ENCODE measurements at places on chromosomes 1 and 21.
A peak's percentile ranks its signal among the peaks of the same experiment; 100 is the strongest.

DNA sequence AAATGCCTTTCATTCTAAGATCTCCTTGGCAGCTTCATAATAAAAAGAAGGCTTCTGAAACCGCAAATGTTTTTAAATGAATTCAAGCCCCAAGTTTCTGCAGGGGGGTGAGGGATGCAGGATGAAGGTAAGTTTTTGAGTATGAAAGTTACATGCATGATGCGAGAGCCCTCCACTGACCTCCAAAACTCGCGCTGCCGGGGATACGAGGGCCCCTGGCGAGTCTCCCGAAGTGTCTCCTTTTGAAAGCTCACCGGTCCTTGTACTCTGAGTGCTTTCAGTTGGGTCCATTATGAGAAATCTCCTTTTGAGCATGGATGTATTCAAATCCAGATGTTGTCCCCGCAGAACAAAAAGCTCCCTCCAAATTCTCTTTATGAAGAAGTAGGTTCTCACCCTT lies 18.9 kb upstream of the ZC3H12A start:
- DNase-seq, result no peak

DNA sequence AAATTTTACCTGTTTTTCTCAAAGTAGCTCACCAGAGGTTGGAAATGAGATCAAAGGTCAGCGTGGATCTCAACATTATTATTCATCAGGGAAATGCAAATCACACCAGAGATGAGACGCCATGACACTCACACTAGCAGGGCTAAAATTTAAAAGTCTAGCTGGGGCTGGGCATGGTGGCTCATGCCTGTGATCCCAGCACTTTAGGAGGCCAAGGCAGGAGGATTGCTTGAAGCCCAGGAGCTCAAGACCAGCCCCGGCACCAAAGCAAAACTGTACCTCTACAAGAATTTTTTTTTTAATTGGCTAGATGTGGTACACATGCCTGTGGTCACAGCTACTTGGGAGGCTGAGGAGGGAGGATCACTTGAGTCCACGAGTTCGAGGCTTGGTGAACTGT lies 41.4 kb upstream of the PCBP3 start:
- no peak for DNase-seq

GRCh38 chr1:82721702-82722101 lies 921.0 kb downstream of the ADGRL2 start:
- no peak for DNase-seq

GRCh38 chr1:24743404-24744211 lies 1.6 kb upstream of the CLIC4 start:
- DNase-seq, result no peak

GRCh38 chr1:171081314-171081753 lies 9.4 kb upstream of the FMO3 start:
- no peak for DNase-seq

GRCh38 chr1:31581821-31582810 lies 5.8 kb downstream of the TINAGL1 start:
- no peak for DNase-seq

- no peak for DNase-seq
Measured at GRCh38 chr1:15031251-15031933, 122.2 kb upstream of the TMEM51 start.

GRCh38 chr1:183069562-183070216 lies 46.5 kb downstream of the LAMC1 start:
- DNase-seq, result no peak

DNA sequence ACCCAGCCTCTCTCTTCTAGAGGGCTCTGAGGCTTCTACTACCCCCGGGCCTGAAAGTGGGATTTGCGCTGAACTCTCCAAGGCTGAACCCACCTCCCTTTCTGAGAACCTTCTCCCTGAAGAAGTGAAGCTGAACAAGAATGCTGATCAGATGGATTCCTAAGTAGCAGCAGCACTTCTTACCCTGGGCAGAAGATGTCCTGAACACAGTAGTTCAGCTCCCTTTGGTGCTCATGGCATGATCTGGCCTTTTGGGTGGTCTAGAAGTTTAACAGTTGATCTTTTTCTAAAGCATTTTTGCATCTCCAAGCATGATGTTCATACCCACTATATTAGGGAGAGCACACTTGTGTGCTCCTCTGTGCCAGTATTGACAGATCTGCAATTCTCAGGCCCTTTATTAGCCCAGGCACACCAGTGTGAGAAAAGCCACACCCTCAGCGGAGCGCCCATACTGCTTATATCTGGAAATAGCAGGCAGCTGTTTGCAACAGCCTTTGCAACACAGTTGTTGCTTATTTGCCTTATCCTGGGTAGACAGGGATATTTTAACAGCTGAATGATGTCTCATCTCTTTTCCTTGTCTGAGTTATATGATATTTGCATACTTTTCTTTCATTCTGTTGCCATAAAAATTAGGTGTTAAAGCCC lies 34.2 kb downstream of the CNN3 start:
- DNase-seq, result no peak

GRCh38 chr21:45111703-45112102 lies 37.3 kb downstream of the ADARB1 start:
- DNase-seq, result no peak

- no peak for DNase-seq
Measured at GRCh38 chr1:29651246-29651645, 414.9 kb downstream of the PTPRU start.

- no peak for DNase-seq
Measured at GRCh38 chr1:37474697-37475379, 458 bp downstream of the ZC3H12A start.

DNA sequence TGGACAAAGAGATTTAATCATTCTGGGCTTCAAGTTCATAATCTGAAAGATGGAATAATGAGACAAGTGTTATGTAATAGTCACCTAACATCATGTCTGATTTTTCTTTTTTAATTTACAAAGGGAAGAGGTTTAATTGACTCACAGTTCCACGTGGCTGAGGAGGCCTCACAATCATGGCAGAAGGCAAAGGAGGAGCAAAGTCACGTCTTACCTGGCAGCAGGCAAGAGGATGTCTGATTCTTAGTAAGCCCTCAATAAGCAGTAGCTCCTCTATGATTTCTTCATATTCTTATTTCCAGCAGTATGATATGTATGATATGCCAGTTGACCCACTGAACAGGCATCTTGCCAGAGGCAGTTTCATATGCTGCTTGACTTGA lies 152.7 kb downstream of the S1PR1 start:
- DNase-seq, result no peak

GRCh38 chr1:237792726-237793125 lies 98.0 kb downstream of the ZP4 start:
- no peak for DNase-seq

DNA sequence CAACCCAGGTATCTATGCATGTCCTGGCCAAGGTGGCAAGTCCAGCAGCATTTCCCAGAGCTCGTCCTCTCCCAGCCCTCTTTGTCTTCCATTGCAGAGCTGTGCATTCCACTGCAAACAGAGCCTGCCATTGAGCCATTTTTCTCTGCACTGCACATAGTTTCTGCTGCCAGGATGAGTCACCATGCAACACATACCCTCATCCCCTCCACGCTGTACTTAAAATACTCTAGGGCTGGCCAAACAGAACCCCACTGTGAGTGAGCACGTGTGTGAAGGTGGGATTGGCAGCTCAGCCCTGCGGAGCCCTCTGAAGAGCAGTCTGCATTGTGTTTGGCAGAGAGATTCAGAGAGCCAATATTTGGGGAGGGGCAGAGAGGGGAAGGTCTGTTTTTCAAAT lies 3.9 kb upstream of the ATP1B1 start:
- DNase-seq, result no peak

DNA sequence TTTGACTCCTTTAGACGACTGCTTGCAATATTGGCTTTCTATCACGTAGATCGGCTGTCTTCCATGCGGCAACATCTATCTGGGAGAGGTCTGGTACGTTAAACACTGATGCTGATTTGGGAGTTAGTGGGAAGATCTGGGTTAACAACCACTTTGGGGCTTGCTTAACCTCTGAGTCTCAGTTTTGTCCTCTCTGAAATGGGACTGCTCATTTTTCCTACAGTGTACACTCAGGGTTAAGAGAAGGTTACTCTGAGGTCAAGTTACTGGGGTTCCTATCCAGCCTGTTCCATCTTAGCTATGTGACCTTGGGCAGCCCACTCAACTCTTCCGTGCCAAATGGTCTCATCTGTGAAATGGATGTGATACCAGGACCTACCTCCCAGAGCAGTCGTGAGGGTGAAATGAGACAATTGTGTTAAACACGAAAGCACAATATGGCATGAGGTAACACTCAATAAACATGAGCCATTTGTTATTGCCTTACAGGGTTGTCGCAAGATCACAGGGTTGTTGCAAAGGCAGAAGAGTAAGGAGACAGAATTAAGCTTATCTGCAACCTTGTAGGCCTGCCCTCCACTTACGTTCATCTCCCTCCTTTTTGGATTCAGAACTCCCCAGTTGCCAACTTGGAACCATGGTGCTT lies 5.6 kb downstream of the ABCA4 start:
- no peak for DNase-seq

DNA sequence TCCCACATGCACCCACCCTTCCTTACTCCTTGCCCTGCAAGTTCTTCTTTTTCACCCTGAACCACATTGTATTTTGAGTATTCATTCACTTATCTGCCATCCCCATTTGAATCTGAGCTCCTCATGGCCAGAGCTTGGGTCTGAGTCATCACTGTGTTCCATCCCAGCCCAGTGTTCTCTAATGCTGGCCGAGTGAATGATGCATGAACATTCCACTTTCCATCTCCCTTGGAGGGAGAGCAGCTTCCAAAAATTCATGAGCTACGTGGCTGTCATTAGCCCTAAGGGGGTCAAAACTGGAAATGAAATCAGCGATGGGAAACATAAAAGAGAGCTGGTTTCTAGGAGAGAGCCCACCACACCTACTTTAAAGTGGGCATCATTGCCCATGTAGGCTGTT lies 187.0 kb upstream of the USP24 start:
- no peak for DNase-seq

DNA sequence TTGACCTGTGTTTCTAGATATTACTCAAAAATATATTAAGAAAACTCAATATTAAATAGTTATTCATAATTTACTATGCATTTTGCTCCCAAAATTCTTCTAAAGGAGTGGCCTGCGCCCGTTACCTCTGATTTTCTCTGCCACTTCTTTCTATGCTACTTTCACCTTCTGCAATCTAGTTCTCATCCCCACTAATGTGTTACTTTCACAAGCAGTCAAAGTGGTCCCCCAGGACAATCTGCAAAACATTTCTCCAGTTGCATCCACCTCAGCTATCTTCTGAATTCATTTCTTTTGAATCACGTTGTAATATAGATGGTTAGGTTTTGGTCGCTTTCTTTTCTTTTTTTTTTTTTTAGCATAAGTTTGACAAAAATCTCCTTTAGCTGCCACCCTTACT lies 13.4 kb downstream of the INSL5 start:
- no peak for DNase-seq

DNA sequence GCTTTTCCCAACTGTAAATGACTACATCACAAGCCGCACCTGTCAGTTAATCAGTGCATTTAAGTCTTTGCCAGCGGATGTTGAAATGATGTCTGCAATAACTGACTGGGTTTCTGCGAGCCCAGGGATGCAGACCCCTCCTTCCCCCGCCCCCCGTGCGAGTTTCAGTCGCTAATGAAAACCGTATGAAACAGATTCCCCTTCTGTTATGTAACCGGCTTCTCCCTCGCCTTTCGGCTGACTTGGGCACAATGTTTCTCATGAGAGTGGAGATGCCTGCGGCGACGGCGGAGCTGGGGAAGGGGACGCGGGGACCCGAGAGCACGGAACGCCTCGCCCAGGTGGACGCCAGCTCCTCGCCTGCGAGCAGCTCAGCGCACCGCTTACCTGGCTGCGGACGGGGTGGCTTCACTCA lies 753 bp downstream of the KCNJ6 start:
- no peak for DNase-seq

GRCh38 chr1:181469829-181470228 lies 13.5 kb upstream of the CACNA1E start:
- DNase-seq, result no peak

GRCh38 chr21:18771845-18772380 lies 368.3 kb upstream of the TMPRSS15 start:
- no peak for DNase-seq

- DNase-seq, result no peak
Measured at GRCh38 chr1:8794605-8795004, 22.8 kb downstream of the RERE start.

DNA sequence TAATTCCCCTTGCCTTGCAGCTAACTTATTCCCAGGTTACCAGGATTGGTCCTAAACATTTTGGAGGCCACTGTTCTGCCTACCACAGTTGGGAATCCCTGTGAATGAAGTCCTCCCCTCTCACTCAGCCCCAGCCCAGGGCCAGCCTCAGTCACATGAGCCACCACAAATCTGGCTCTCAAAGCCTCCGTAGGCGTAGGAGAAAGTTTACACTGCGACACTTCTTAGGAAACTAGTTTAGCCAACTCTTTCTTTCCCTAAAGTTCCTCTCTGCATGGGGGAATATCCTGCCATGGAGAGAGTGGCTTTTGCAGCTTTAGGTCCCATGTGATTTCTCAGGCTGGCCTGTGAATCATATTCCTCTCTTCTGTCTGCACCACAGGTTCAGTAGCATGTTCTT lies 45.7 kb upstream of the ETV3 start:
- DNase-seq, result no peak

- DNase-seq, result no peak
Measured at GRCh38 chr1:198794498-198794897, 155.7 kb downstream of the PTPRC start.

- DNase-seq, result no peak
Measured at GRCh38 chr1:7886405-7886745, 33.5 kb upstream of the UTS2 start.

GRCh38 chr1:41502912-41503311 lies 18.4 kb upstream of the EDN2 start:
- no peak for DNase-seq

DNA sequence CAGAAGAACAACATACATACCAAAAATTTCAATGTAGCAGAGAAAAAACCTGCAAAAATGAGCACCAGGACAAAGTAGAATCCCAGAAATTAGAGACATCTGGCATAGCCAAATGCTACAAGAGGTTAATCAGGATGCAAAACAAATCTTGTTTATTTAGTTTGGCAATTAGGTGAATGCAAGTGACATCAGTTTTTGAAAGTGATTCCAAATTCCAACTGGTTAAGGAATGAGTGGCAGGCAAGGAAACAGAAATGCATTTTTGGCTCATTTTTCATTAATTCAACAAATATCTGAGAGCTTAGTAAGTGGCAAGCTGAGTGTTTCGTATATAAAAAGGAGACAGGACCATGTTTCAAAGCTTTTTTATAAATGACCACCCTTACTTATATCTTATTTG lies 21.3 kb downstream of the SCAF4 start:
- no peak for DNase-seq

- no peak for DNase-seq
Measured at GRCh38 chr1:212607913-212608391, 609 bp upstream of the ATF3 start.

DNA sequence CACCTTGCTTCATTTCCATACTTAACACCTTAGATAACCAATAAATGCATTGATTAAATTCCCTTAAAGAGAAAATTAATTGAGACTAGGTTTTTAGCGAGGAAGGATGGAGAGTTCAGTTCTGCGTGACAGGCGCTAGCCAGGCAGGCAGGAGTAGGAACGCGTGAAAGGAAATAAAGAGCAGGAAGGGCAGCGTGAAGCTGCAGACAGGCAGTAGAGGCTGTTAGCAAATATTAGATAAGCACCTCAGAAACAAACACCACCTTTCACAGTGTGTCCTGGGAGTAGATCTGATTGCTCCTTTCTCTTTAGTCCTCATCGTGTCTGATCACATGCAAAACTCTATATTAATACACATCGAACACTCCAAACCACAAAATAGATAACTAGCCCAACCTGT lies 282.7 kb upstream of the ADGRL2 start:
- no peak for DNase-seq

GRCh38 chr1:239682960-239683359 lies 296.6 kb downstream of the CHRM3 start:
- DNase-seq, result no peak

- DNase-seq, result peak; percentile 99
Measured at GRCh38 chr1:110963691-110964454, at the start of gene LRIF1. Gene LRIF1 (minus strand): TSS chr1:110963922. CDS start chr1:110963688, 234 bp downstream.
